ENCODE measurements at places on chromosomes 16 and 17.

DNA sequence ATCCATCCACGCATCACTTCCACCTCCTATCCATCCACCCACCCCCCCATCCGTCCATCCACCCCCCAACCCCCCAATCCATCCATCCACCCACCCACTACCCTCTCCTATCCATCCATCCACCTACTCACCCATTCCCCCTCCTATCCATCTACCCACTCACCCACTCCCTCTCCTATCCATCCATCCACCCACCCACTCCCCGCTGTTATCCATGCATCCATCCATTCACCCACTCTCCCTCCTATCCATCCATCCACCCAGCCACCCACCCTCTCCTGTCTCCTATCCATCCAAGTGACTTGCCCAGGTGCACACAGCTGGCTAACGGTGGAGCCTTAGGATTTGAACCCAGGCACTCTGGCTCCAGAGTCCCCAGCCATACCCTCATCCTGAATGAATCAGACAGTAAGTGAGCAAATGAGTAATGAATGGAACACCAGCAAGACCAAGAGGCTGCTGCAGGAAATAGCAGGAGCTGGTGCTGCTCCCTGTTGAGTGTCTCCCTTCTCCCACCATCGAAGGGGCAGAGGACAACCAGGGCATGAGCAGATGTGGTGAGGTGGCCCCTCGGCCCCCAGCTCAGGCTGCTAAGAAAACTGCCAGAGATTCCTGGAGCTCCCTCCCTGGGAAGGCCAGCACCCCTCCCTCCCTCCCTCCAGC is 62.5 kb downstream of the LITAF start:
- DNase-seq = no peak

GRCh38 chr17:80455336-80455710 is 21.1 kb downstream of the NPTX1 start:
- DNase-seq = peak; percentile 42

DNA sequence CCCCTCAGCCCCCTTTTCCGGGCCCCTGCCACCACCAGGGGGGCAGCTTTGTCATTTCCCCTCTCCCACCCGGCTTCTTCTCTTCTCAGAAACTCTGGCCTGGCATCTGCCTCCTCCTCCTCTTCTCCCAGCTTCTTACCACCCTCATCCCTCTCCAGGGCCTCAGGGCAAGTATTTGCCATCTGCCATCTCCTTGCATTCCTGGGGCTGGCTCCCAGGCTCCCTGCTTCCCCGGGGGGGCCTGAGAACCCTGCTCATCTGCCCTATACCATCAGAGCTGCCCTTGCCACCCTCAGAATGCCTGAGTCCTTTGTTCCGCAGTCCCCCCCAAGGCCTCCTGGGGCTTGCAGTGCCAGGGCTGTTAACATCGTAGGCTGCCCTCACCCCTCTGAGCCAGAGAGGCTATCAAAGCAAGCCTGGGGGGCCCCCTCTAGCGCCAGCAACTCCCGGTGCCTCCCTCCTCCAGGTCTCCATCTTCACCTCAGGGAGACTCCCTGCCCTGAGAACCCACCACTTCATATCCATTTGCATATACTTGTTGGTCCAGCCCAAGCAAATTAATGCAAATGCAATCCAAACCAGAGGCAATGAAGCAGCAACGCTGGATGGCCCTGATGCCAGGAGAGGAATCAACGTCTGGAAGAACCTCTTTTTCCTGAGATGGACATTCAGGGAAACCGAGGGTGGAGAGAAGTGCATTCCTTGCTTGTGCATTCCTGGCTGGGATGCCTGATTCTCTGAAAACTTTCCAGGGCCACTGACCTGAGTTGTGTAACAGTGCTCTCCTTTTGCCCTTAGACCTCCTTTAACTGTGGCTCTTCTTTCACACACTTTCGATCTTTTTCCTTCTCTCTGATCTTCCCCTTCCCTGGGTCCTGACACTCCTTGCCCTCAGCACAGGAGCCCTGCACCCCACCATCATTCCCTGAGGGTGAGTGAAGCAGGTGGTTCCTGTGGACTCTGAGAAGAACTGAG is 20.7 kb upstream of the SP2 start:
- DNase-seq = no peak

GRCh38 chr17:68600931-68601564 is at the start of gene FAM20A:
Gene FAM20A (minus strand): TSS chr17:68601367. CDS start chr17:68600666, 701 bp downstream.
- DNase-seq = no peak

- DNase-seq = no peak
These were observed 196.3 kb downstream of the AXIN2 start for GRCh38 chr17:65365169-65365568.
